ENCODE measurements at places on chromosomes 3 and 15.

- DNase-seq = no peak
Measured at GRCh38 chr15:77983091-77983707, 94.3 kb downstream of the TBC1D2B start.

DNA sequence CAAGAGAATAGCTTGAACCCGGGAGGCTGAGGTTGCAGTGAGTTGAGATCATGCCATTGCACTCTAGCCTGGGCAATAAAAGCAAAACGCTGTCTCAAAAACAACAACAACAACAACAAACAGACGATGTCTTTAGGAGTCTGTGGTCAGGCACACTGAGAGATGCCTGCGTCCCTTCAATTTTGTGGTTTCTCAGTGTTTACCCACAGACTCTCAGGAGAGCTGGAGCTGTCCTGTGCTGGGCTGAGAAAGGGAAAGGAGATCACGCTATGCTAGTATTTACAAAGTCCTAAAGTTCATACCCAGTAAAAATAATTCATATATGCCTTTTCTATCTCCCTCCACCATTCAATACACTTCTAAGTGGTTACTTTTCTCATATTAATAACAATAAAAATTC is 6.3 kb downstream of the LAMP3 start:
- DNase-seq = no peak

DNA sequence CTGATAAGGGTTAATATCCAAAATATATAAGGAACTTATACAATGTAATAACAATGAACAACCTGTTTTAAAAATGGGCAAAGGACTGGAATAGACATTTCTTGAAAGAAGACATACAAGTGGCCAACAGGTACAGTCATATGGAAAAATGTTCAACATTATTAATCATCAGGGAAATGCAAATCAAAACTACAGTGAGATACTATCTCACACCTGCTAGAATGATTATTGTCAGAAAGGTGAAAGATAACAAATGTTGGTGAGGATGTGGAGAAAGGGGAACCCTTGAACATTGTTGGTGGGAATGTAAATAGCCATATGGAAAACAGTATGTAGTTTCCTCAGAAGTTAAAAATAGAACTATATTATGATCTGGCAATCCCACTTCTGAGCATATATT is 20.4 kb downstream of the GOLM2 start:
- no peak for DNase-seq

GRCh38 chr15:71303977-71304376 is 188.7 kb downstream of the THSD4 start:
- no peak for DNase-seq

GRCh38 chr3:70558956-70559355 is 246.5 kb upstream of the MDFIC2 start:
- DNase-seq = no peak

DNA sequence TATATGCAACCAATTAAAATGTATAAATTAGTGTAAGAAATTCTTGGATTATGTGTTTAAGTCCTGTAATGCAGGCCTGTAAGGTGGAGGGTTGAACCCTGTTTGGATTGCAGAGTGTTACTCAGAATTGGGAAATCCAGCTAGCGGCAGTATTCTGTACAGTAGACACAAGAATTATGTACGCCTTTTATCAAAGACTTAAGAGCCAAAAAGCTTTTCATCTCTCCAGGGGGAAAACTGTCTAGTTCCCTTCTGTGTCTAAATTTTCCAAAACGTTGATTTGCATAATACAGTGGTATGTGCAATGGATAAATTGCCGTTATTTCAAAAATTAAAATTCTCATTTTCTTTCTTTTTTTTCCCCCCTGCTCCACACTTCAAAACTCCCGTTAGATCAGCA is 65.4 kb upstream of the ACAD9 start:
- no peak for DNase-seq

- no peak for DNase-seq
Measured at GRCh38 chr3:129207479-129207878, 23.8 kb upstream of the CNBP start.

DNA sequence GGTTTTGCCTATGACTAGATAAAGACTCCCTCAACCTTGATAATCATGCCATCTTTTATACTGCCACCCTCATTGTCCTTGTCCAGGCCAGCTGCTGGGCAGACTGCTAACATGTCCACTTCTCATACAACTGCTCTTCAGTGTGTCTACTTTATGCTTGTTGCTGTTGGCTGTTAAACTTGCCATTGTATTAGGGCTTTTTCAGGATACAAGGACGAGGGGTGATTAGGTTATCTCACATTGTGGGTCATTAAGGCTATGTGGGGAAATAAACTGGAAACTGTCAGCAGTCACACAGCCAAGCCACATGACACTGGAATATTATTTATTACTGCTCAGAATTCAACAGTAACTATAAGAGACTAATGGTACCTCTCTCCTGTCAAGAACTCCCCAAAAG is 36.1 kb downstream of the STARD9 start:
- DNase-seq = no peak

- no peak for DNase-seq
Measured at GRCh38 chr3:132318451-132318850, 1.2 kb downstream of the ACP3 start.

- no peak for DNase-seq
Measured at GRCh38 chr15:23518104-23518503, 47.4 kb upstream of the MKRN3 start.

DNA sequence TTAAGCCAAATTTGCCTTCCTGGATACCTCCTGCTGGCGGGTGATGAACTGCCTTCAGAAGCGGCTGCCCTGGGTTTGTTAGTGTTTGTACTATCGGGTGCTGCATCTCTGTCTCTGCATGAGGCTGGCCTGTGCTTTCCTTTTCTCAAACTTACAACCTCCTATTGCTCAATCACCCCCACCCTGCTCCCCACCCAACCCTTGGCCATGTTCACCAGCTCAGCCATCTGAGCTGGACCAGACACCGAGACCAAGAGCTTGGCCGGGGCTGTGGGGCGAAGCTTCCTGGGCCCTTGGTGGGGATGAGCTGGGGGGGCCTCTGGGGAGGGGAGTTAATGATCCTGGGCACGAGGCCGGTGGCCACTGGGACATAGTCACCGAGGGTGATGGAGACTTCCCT is 16.8 kb upstream of the FBLN2 start:
- no peak for DNase-seq

DNA sequence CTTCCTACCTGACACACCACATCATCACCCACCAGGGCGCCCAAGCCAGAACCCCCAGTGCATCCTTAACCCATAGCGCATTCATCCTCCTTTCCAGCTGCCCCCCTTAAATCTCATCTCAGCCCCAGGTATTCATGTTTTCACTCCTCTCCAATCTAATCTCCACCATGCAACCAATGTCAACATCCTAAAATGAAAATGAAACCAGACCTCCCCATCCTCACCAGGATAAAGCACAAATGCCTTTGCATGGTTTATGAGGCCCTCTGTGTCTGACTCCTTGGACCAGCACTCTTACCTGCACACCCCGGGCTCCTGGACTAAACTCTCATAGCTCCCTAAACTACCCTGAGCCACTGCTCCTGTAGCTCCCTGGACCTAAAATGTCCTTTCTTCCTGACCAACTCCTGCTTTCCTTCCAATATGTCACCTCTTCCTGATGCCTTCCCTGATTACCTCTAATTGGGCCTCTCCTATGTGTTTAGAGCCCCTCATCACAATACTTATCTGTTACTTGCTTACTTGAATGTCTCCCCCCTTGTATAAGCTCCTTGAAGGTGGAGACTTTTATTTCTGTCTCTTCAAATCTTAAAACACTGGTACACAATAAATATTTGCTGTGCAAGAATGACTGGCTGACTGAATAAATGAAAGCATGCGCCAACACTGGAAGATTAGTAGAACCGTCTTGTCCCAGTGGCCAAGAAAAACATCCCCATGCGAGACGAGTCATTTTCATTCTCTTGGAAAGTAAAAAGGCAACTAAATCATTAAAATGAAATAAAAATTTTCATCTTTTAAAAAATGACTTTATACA is 142.5 kb downstream of the XXYLT1 start:
- DNase-seq = no peak

GRCh38 chr3:148223266-148223665 is 474.4 kb upstream of the AGTR1 start:
- DNase-seq = no peak

GRCh38 chr15:34025252-34025651 is 13.8 kb downstream of the AVEN start:
- no peak for DNase-seq

DNA sequence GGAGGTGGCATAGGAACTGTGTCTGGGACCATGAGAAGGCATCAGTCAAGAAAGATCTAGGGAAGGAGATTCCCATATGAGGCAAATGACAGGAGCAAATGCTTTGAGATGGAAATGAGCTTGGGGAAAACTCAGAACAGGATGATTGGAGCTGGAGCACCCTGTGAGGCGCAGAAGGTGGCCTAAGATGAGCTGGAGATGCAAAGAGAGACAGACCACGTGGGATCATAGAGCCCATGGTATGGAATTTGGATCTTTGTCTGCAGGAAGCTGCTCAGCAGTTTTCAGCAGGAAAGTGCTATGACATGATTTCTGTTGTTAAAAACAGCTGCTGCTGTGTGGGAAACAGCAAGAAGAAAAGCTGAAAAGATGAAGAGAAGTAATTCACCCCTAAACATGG is 310.6 kb downstream of the MAGI1 start:
- DNase-seq = no peak

GRCh38 chr15:89379251-89379695 is 44.6 kb upstream of the POLG start:
- DNase-seq = no peak

- no peak for DNase-seq
Measured at GRCh38 chr3:30970183-30970582, 75.7 kb upstream of the GADL1 start.

DNA sequence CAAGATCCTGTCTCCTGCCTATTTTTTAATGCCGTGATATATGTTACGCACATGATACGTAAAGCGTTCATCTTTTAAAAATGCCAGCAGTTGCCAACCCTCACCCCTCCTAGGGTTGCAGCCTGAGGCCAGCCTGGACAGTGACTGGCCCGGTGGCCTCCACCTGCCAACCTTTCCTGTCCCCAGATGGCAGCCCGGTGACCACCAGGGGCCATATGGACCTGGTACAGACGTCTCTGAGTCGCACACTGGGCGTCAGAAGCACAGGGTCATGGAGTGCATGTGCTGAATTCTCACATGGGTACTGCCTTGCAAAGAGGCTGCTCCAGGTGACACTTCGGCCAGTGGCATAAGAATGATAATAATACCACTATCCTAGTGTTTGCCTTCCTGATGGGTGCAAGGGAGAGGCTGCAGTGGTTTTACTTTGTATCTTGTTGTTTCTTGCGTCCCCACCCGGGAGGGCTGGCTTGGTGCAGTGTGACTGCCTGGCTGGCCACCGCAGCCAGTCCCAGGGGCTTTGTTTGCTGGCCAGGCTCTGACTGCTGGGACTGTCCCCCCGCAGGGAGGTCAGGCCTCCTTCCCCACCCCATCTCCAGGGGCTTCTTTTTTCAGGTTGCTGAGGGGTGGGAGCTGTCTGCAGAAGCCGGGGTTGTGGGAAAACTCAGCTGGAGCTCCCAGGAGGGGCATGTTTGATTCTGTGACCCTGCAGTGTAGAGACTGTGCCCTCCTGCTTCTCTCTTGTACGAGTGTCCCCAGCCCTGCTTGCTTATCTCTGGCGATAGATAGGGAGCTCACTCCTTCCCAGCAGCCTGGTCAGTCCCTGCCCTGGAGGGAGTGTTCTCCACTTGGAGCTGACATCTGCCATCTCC is 16.9 kb downstream of the FBLN2 start:
- DNase-seq = no peak

DNA sequence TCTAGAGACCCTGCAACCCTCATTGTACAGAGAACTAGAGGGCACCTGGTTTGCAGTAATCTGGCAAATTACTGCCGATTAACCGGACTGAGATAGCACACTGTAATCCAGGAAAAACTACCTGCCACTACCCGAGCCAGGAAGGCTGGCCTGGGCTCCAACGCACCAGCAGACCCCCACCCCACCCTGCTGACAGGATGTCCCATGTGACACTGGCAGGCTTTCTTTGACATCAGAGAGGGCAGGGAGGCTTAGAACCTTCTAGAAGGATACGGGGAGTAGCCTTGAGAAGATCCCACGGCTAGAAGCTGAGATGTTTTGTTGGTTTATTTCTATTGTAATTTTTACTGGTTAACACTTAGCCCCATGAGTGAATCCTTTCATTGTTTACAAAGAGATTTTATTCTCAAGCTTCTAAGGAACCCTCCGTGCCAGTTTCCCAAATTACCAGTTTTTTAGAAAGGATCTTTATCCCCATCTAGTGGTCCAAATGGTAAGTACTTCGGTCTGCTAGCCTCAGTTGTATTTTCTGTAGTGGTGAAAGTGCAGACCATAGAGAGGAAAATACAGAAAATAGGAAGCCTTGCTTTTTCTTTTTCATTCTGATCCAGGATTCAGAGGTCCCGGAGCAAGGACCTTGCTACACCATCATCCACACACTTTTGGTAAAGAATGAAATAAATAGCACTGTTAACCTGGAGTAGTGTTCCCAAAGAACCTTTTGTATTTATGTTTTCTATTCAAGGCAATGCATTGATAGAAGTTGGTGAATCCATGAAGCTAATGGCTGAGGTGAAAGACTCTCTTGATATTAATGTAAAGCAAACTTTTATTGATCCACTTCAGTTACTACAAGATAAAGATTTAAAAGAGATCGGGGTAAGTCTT is 81.9 kb upstream of the ADAMTSL3 start:
- no peak for DNase-seq

GRCh38 chr15:92393071-92393979 is at the start of gene ST8SIA2:
TSS of gene ST8SIA2 (plus strand) at chr15:92393881. CDS start at chr15:92394065, 184 bp downstream.
- DNase-seq = no peak

GRCh38 chr3:79369306-79369705 is 398.5 kb downstream of the ROBO1 start:
- no peak for DNase-seq

GRCh38 chr15:74626752-74627692 is 11.4 kb downstream of the CLK3 start:
- DNase-seq = no peak

DNA sequence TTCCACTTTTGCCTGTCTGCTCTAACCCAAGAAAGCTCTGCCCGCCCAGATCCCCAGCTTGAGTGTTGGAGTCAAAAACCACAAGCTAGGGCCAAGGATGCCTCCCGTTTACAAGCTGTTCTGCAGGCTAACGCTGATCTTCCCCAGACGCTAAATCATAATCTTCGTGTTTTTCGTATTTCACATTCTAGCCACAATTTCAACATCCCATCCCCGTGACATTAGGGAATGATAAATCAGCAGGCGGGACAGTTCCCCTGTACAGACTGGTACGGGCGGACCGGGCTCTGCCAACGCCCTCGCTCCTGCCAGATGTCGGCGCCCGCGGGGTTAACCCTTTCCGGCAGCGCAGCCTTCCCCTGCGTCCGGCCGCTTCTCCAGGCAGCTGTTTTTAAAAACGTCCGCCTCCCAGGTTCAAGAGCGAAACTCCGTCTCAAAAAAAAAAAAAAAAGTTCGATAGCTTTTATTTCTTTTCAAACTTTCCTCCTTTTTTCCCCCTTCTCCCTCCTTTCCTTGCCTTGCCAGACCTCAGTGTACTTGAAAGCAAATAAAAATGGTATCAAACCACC is 81.0 kb upstream of the BNC1 start:
- DNase-seq = no peak
